ENCODE measurements at places on chromosomes 12 and 14.

GRCh38 chr14:104866451-104867370 is 1.6 kb downstream of the CEP170B start:
- DNase-seq = no peak

DNA sequence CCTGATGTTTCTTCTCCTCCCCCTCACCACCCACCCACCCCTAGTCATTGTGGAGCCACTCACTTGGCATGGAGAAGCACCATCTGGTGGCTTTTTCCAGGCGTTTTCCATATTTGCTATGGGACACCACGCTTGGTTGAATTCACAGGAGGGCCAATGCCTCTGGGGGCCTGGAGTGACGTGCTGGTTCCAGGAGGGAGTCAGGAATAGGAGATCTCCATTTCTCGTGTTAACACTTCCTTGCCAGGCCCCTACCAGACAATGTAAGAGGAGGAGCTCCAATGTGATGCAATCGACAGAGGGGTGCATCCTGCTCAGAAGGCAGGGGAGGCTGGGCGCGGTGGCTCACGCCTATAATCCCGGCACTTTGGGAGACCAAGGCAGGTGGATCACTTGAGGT is 21.6 kb upstream of the TESC start:
- no peak for DNase-seq

- DNase-seq = no peak
Measured at GRCh38 chr14:34983148-34983760, 462 bp downstream of the SRP54 start.

DNA sequence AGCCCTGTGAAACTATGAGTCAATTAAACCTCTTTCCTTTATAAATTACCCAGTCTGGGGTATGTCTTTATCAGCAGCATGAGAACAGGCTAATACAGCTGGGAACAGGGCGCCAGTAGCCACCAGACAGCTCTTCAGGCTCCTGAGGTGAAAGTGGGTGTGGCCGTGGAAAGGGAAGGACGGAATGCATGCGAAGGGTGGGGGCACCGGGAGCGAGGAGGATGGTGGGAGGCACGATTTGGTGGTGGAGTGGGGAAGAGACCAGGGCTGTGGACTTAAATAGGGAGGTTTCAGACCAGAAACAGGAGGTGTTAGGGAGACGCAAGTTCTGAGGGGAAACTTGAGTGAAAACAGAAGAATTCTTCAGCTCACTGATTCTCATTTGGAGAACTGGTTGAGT is 44.1 kb upstream of the CHST11 start:
- DNase-seq = no peak

DNA sequence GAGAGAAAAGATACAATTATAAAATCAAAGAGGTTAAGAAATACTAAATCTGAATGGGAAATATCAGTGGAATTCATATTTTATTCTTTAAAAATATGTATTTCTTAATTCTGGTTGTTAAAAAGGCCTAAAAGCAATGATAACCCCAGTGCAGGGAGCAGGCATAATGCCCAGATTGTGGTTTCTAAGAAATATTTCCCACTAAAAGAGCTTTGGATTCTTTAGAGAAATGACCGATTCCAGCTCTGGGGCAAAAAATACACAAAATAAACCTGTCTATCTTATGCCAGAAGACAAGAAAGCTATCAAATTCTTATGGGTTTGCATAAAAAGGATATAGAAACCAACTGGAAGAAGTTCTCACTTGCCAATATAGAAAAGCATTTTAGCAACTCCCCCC is 71.6 kb downstream of the PDE6H start:
- no peak for DNase-seq

GRCh38 chr14:61977217-61977616 is 215.0 kb downstream of the SNAPC1 start:
- DNase-seq = no peak

- DNase-seq = no peak
Measured at GRCh38 chr12:109762673-109763191, 49.1 kb downstream of the FAM222A start.

GRCh38 chr14:53943751-53944083 is 12.9 kb downstream of the BMP4 start:
- no peak for DNase-seq

DNA sequence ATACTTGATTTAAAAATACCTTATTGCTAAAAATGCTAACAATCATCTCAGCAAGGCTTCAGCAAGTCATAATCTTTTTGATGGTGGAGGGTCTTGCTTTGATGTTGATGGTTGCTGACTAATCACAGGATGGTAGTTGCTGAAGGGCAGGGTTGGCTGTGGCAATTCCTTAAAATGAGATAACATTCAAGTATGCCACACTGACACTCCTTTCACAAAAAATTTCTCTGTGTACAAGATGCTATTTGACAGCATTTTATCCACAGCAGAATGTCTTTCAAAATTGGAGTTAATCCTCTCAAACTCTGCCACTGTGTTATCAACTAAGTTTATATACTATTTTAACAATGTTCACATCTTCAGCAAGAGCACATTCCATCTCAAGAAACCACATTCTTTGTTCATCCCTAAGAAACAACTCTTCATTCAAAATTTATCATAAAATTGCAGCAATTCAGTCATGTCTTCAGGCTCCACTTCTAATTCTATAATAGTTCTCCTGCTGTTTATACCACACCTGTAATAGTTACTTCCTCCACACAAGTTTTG is 16.1 kb downstream of the SCAF11 start:
- DNase-seq = no peak

- DNase-seq = peak; percentile 18
Measured at GRCh38 chr12:64256166-64256800, 34.2 kb upstream of the KICS2 start.

DNA sequence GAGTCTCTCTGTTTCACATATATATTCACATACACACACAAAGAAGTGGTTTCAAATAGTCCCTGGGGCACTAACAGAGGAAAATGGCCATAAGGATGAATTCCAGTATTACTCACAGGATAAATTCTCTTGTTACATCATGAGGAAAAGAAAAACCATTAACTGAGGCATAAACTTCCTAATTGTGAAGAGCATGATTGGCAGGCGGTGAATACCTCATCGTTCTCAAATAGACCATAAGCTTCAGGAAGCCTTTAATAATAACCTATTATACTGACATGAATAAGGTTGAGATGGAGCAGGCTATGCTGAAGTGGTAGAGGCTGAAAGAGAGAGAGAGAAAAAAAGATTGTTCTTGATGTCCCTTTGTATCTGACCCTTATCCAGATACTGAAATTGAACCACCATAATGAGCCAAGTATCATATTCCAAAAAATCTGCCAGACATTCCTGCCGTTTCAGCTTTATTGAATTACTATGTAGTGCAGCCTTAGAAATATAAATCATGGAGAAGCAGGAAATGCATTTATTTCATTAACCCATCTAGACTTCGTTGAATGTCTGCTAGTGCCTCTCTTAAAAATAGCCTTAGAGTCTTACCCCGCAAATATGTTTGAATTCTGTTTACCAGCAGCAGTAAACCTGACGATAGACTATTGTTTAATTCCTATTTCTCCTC is 86.8 kb downstream of the NUAK1 start:
- DNase-seq = no peak

GRCh38 chr12:56935752-56936151 is 1.5 kb upstream of the SDR9C7 start:
- DNase-seq = no peak

- DNase-seq = no peak
Measured at GRCh38 chr14:62420847-62421246, 624.4 kb downstream of the KCNH5 start.

DNA sequence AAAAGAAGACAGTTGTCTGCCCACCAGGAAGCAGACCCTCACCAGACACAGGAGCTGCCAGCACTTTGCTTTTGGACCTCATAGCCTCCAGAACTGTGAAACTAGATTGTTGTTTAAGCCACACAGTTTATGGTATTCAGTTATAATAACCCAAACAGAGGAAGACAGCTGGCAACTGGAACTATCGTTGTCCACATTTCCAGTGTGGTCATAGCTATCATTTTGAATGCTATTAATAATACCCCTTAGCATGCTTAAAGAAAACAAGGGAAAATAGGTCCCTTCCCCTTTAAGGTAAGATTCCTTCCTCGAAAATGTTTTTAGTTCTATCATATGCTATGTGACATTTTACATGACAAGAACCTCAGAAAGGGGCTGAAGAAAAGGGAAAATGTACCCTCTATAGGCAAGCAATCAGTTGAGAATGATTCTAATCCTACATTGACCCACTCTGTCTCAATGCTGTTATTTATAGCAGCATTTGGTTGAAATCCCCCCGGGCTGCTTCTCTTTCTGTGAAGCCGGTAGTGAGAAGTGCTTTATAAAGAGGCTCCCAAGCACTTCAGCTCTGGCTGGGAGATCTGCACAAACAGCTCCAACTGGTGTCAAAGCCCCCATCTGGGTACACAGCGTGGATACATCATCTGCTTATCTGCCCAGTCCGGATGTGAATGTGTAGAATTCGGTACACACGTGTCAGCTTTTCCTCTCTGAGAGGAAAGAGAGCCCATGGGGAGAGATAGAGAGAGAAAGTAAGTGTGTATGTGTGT is 221.2 kb upstream of the FLRT2 start:
- no peak for DNase-seq

- no peak for DNase-seq
Measured at GRCh38 chr12:76942267-76942666, 63.4 kb upstream of the CSRP2 start.

DNA sequence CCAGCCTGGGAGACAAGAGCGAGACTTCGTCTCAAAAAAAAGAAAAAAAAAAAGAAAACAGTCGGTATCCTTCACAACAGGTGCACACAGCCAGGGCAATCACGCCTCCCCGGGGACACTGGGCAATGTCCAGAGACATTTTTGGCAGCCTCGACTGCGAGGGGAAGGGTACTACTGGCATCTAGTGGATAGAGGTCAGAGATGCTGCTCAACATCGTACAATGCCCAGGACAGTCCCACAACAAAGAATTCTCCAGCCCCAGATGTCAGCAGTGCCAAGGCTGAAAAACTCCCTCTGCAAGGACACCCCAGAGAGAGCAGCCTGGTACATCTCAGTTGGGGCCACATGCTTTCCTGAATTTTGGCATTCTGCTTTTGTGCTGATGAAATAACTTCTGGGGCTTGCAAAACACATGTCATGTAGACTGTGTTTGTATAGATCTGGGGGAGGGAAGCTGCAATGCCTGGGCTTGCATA is 21.5 kb downstream of the ALDH2 start:
- peak; percentile 78 for DNase-seq

DNA sequence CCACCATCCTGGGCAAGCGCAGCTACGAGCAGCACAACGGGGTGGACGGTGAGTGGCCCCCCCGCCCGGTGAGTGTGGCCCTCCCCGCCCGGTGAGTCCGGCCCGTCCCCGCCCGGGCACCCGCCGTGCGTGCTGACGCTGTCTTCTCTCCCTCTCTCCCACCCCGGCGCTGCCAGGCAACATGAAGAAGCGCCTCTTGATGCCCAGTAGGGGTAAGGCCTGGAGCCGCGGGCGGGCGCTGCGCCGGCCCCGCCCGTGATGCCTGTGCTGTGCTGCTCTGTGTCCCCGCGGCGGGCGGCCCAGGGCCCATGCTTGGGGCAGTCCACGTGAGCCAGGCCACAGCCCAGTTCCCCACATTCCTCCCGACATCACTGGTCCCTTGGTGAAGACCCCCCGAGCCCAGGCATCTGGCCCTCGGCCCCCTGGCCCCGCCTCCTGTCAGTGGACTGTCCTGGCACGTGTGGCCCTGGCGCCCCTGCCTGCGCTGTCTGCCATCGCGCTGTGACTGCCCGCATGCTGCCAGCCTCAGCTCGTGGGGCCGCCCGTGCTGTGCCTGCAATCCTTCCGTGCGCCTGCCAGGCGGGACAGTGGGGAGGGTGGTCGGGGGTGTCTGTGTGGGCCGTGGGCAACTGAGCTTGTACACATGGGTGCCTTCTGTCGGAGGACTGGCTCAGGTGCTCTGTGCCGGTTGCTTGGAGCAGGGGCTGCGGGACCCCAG is 7.9 kb upstream of the CRIP2 start:
- DNase-seq = no peak

GRCh38 chr14:21039585-21040369 is 2.4 kb upstream of the RNASE7 start:
- peak; percentile 53 for DNase-seq

DNA sequence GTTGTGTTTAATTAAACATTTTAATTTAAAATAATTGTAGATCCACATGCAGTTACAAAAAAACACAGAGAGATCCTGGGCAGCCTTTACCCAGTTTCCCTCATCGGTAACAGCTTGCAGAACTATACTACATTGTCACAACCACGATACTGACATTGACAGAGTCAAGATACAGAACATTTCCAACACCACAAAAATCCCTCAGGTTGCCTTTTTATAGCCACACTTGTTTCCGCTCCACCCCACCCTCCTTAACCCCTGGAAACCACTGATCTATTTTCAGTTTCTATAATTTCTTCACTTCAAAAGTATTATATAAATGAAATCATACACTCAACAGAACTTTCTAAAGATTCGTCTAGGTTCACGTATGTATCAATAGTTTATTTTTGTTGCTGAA is 458.8 kb upstream of the SOX5 start:
- DNase-seq = no peak

- DNase-seq = no peak
Measured at GRCh38 chr12:94875525-94875924, 128.0 kb downstream of the NDUFA12 start.

DNA sequence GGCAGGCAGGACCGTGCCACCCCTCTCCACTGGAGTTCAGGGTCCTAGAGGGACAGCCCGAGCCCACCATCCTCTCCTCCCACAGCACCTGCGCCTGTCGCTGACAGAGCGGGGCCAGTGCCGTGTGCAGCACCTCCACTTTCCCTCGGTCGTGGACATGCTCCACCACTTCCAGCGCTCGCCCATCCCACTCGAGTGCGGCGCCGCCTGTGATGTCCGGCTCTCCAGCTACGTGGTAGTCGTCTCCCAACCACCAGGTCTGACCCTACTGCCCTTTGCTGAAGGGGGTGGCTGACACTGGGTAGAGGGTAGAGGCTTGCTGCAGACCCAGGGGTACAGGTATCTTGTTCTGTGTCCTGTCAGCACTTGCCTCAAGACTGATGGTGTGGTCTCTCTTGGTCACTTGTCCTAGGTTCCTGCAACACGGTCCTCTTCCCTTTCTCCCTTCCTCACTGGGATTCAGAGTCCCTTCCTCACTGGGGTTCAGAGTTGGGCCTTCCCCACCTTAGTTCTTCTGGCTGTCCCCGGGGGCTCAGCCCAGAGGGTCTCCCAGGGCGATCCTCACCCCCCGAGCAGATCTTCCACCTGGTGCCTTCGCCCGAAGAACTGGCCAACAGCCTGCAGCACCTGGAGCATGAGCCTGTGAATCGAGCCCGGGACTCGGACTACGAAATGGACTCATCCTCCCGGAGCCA is 42.0 kb downstream of the SH2B3 start:
- DNase-seq = no peak

GRCh38 chr12:111386885-111387284 is 18.0 kb upstream of the PHETA1 start:
- no peak for DNase-seq

- no peak for DNase-seq
Measured at GRCh38 chr12:49295082-49295936, at the start of gene PRPH. Gene PRPH (plus strand): TSS chr12:49295147. CDS start chr12:49295201, 54 bp downstream.

GRCh38 chr12:107322063-107322462 is 228.7 kb upstream of the CRY1 start:
- DNase-seq = peak; percentile 90

DNA sequence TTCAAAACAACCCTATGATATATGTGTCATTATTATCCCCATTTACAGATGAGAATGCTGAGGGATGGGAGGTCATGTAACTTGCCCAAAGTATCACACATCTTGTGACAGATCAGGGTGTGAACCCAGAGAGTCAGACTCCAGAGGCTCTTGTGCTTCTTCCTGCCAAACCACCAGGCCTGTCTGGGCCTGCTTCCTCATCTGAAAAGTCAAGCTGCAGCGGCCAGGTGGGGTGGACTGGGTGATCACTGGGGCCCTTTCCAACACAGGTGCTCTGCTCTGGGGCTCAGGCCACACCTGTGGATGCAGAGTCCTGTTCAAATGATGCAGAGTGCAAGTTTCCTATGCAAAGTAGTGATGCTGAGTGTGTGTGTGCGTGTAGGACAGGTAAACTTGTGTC is 26.7 kb downstream of the TSPAN11 start:
- DNase-seq = no peak
